ENCODE measurements at places on chromosomes 12 and 14.

DNA sequence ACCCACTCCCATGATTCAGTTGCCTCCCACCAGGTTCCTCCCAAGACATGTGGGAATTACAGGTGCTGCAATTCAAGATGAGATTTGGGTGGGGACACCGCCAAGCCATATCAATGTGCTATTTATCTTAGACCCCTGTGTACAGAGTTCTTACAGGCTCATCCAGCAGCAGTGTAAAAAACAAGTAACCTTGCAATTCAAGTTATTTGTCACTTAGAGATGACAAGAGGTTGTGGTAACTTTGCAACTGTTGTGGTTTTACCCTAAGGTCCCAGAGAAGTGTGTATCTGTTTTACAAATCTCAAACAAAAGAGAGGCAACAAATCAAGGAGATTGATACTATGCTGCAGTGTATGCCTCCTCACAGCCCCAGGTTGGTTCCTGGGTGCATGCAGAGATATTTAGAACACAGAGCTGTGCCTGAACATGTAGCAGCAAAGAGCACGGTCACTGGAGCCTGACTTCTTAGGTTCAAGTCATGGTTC lies 11.5 kb upstream of the HELB start:
- no peak for DNase-seq

GRCh38 chr12:1966561-1967226 lies 37.6 kb downstream of the DCP1B start:
- DNase-seq, result no peak

- no peak for DNase-seq
These were observed 122.9 kb upstream of the PCED1B start for GRCh38 chr12:46956451-46957035.

GRCh38 chr14:39474416-39474911 lies 42.2 kb upstream of the FBXO33 start:
- no peak for DNase-seq

DNA sequence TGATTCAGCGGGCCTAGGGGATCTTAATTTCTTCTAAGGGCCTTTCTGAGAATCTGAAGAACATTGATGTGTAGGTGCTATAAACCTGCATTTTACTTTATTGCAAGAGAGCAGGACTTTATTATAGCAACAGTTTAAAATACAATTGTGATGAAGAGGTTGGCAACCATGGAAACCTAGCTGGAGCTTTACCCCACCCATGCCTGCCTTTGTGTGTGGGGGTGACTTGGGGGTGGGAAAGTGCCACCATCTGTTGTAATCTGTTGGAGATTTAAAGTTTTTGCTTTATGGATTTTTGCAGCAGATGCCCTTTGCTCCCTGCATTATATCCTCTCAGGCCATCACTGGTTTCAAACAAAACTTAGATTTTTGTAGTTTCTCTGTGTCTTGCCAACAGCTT lies 64.6 kb downstream of the ATG14 start:
- DNase-seq, result no peak

Data from neural progenitor cell (in vitro differentiated cells).